ENCODE measurements at places on chromosomes 16 and 17.

GRCh38 chr17:17042851-17043460 is 699 bp downstream of the MPRIP start:
- DNase-seq = no peak

- DNase-seq = no peak
Observed at GRCh38 chr17:13806092-13806491, 204.4 kb upstream of the HS3ST3A1 start.

DNA sequence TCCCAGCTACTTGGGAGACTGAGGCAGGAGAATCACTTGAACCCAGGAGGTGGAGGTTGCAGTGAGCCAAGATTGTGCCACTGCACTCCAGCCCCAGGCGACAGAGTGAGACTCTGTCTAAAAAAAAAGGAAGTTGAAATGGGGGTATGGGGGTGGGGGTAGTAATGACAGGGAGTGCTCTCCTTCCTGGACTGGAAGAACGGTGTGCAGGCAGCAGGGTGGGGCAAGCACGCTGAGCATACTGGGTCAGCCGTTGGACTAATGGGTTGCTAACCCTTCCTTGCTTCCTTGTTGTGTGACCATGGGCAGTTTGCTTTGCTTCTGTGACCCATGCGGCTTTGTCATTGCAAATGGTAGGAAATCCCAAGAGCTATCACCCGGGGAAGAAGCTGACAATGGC is 16.5 kb downstream of the KATNIP start:
- no peak for DNase-seq

GRCh38 chr17:77264617-77265230 is 124.0 kb downstream of the SEC14L1 start:
- DNase-seq = no peak

Measured in GM12878 (cell line).